ENCODE measurements at places on chromosomes 6 and 20. TPM values are rescaled to one million over a fixed set of nuclear protein-coding genes. Genes with fewer than 3 reads are reported as not detected.

DNA sequence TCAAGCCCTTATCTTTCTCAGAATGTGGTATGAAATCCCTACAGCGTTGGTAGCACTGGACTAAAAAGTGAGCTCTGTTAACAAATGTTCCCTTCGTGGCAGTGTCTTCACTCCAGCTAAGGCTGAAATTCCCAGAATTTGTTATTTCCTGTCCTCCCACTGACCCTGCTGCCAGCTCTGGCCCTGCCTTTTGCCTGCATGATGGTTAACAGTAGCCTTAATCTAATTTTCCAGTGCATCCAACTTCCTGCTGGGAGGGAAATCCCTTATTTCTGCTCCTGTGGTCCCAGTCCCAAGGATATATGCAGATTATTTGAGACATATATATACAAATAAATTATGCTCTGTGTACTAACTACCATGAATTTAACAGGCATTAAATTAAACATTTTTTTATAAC is 157.2 kb upstream of the CARMIL1 start:
- H3K4me1 ChIP-seq: peaks cover 13% of the 10 kb centered on the region
- H3K4me3 ChIP-seq: no peak overlapping the region
- peaks cover 14% of the 10 kb centered on the region for H3K36me3 ChIP-seq
- H3K27ac ChIP-seq: peak overlapping the region; percentile 48

GRCh38 chr6:46626228-46626909 is 26.2 kb downstream of the CYP39A1 start:
- no peak for DNase-seq
- H3K27ac ChIP-seq: no peak overlapping the region
- no peaks in the 10 kb centered on the region for H3K27me3 ChIP-seq
- H3K36me3 ChIP-seq: no peaks in the 10 kb centered on the region
- H3K4me1 ChIP-seq: no peaks in the 10 kb centered on the region

DNA sequence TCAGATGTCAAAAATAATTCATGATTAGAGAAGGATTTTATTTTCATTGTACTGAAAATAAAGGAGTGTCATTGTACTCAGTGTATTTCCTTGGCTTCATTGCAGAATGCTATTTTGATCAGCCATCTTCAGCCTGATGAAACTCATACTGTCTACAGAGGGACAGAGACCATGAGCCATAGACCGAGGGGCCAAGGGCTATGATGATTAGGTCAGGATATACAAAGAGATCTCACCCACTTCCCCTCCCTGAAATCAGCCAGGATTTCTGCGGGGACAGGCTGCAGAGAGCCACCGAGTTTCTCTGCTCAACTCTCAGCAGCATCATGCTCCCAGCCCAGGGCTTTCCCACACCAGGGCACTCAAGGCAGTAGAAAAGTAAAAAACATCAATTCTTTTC is 47.0 kb downstream of the ALDH8A1 start:
- no peak overlapping the region for H3K27ac ChIP-seq
- H3K36me3 ChIP-seq: no peaks in the 10 kb centered on the region
- DNase-seq: no peak
- no peaks in the 10 kb centered on the region for H3K27me3 ChIP-seq
- H3K4me3 ChIP-seq: no peak overlapping the region

GRCh38 chr6:113754291-113754690 is 102.9 kb upstream of the MARCKS start:
- no peak for DNase-seq
- no peaks in the 10 kb centered on the region for H3K27me3 ChIP-seq
- H3K4me1 ChIP-seq: no peaks in the 10 kb centered on the region
- no peak overlapping the region for H3K27ac ChIP-seq
- H3K4me3 ChIP-seq: no peak overlapping the region
- H3K36me3 ChIP-seq: no peaks in the 10 kb centered on the region

DNA sequence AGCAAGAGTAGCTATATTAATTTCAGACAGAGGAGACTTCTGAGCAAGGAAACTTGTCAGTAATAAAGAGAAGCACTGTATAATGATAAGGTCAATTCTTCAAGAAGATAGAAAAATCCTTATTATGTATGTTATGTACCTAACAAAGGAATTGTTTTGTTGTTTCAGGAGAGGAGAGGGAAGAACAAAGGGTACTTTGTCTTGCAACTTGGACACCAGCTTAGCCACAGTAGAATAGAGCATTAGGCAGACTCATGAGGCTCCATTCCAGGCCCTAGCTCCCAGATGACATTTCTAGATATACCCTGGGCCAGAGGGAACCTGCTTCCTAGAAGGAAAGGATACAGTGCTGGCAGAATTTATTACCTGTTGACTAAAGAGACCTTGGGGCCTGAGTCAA is 6.5 kb upstream of the NUS1 start:
- H3K4me3 ChIP-seq: no peak overlapping the region
- H3K36me3 ChIP-seq: no peaks in the 10 kb centered on the region
- no peak overlapping the region for H3K27ac ChIP-seq
- H3K27me3 ChIP-seq: no peaks in the 10 kb centered on the region
- DNase-seq: no peak

DNA sequence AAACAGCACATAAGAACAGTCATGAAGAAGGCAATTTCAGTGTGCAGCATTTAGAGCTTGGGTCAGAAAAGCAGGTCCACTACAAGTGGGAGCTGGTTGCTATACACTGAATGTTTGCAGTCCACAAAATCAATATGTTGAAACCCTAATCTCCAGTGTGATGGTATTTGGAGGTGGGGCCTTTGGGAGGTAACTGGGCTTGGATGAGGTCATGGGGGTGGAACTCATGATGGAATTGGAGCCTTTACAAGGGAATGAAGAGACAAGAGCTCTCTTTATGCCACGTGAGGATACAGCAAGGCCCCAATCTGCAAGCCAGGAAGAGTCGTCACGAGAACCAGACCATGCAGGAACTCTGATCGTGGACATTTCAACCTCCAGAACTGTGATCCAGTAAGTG is 216.7 kb upstream of the SLC35B3 start:
- no peak for DNase-seq
- H3K27me3 ChIP-seq: no peaks in the 10 kb centered on the region
- no peaks in the 10 kb centered on the region for H3K36me3 ChIP-seq
- no peak overlapping the region for H3K27ac ChIP-seq
- H3K4me3 ChIP-seq: no peak overlapping the region
- H3K4me1 ChIP-seq: no peaks in the 10 kb centered on the region

GRCh38 chr6:25750906-25751305 is 3.6 kb upstream of the SLC17A4 start:
- DNase-seq: no peak
- H3K36me3 ChIP-seq: no peaks in the 10 kb centered on the region

DNA sequence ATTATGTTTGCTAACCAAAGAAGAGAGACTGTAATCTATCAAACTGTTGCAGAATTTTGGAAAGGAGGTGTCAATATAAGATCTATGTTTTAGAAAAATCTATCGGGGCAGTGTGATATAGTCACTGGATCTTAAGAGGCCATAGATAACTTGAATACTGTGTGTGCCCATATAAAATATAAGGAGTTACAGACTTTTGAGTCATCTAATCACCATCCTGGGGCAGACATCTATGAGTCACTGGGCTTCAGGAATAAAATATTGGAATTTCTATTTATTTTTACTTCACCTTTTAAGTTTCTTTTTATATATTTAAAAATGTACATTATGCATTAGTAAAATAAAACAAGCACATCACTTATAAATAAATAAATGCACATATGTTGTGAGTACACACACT is 509.3 kb upstream of the MAN1A1 start:
- DNase-seq: no peak
- H3K36me3 ChIP-seq: no peaks in the 10 kb centered on the region
- H3K27ac ChIP-seq: no peak overlapping the region
- no peaks in the 10 kb centered on the region for H3K27me3 ChIP-seq

GRCh38 chr20:49288784-49289696 is 11.2 kb upstream of the ZNFX1 start:
- no peaks in the 10 kb centered on the region for H3K4me1 ChIP-seq
- H3K27me3 ChIP-seq: no peaks in the 10 kb centered on the region
- no peak overlapping the region for H3K4me3 ChIP-seq
- H3K36me3 ChIP-seq: peaks cover 79% of the 10 kb centered on the region
- H3K27ac ChIP-seq: no peak overlapping the region

DNA sequence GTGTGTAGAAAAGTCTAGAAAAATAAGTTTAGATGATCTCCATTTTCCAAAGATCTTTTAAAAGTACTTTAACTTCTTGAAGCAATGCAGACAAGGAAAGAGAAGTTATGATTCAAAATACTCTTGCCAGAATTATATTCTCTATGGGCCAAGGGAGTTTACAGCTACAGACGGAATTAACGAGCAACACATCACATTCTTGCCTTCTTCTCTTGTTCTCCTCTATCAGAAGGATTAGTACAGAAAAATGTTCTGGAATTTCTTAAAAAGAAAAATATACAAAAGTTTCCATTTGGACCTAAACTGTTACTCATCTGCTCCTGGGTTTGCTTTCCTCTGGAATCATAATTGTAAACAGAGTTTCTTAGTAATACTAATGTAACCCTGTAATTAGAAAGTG is 284.7 kb upstream of the HSF2 start:
- peaks cover 6% of the 10 kb centered on the region for H3K4me1 ChIP-seq
- H3K27me3 ChIP-seq: no peaks in the 10 kb centered on the region
- no peaks in the 10 kb centered on the region for H3K36me3 ChIP-seq
- H3K4me3 ChIP-seq: no peak overlapping the region

- H3K27ac ChIP-seq: no peak overlapping the region
- no peaks in the 10 kb centered on the region for H3K27me3 ChIP-seq
- H3K4me3 ChIP-seq: no peak overlapping the region
- DNase-seq: no peak
These were observed 1.3 kb downstream of the VWA7 start for GRCh38 chr6:31775633-31776484.

DNA sequence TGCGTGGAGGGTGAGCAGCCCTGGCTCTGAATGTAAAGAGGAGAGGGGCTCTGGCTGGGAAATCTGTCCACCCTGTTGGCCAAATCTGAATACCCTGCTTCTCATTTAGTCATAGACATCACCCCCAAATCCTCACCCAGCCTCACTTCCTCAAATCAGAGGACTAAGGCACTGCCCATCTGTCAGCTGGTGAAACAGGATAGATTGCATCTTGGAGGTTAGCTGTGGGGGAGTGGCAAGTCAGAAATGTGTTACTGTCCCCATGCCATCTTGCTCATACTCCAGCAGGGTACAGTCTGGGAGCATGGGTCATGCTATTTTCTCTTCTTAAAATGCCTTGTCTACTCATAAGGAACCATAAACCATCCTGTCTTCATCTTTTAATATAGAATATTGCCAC is 9.5 kb upstream of the DTNBP1 start:
- no peaks in the 10 kb centered on the region for H3K36me3 ChIP-seq
- no peaks in the 10 kb centered on the region for H3K4me1 ChIP-seq
- no peak overlapping the region for H3K27ac ChIP-seq

DNA sequence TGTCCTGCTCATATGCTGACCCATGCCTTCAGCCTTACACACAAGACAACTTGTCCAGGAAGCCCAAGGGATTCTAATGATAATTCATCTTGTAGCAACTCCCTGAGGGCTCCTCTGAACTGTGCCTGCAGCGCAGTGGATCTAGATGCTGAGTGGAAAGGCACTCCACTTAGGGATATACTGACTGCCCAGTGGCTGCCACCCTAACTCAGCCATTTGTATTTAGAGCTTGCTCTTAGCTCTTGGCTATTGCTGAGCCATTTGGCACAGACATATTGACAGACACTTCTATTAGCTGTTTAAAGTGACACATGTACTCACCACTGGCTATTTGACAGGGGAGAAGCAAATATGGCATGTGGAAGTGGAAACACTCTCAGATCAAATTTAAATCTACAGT is 278.3 kb upstream of the SGK1 start:
- H3K36me3 ChIP-seq: no peaks in the 10 kb centered on the region
- no peaks in the 10 kb centered on the region for H3K27me3 ChIP-seq
- DNase-seq: no peak
- H3K4me3 ChIP-seq: no peak overlapping the region

DNA sequence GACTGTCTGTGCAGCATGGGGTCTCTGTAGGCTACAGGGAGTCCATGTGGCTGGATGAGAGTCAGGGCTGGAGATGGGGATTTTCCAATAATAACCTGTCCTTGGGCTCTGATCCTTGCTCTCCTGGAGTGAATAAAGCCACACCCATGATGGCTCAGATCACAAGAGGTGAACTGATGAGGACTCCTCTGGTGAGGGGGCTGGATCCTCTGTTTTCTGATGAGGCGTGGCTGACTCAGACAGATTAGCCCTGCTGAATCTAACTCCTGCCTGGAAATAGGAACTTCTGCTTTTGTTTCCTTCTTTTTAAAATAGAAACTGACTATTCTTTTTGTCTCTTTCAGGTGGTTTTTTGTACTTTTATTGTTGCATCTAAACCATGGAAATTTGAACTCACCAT is 27.0 kb downstream of the CST9L start:
- no peaks in the 10 kb centered on the region for H3K36me3 ChIP-seq
- DNase-seq: no peak
- no peaks in the 10 kb centered on the region for H3K4me1 ChIP-seq
- H3K27ac ChIP-seq: no peak overlapping the region

DNA sequence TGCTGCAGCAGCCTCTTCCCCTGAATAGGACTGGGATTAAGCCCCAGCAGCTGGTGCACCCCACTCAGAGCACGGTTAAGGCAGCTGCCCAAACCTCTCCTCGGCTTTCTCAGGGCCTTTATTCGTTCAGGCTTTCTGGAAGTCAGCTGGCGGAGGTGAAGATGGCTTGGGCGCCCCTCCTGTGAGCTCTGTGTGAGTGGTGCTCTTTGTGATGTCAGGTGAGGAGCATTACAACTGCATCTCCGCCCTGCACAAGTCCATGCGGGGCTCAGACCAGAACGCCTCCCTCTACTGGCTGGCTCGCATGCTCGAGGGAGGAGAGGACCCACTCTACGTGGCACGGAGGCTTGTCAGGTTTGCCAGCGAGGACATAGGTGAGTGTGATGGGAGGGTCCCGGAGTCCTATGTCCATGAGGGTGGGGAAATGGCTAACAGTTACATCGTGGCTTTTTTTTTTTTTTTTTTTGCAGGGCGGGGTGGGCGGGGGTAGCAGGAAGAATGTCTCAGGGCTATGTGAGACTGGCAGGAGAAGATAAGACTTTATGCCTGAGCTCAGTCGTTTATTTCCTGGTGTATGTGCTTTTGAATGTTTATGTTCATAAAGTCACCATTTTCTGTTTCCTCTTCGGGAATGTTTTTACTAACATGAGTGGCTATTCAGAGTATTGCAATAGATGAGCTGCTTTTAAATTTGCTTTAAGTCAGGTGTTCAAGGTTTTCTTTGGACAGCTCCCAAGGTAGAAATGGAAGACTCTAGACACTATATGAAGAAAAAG is 18.2 kb downstream of the WRNIP1 start:
- no peak overlapping the region for H3K4me3 ChIP-seq
- DNase-seq: no peak
- H3K36me3 ChIP-seq: peaks cover 57% of the 10 kb centered on the region
- no peaks in the 10 kb centered on the region for H3K27me3 ChIP-seq
- no peak overlapping the region for H3K27ac ChIP-seq
- H3K4me1 ChIP-seq: peaks cover 13% of the 10 kb centered on the region

GRCh38 chr20:22159276-22159675 is 425.1 kb downstream of the FOXA2 start:
- H3K4me3 ChIP-seq: no peak overlapping the region
- H3K4me1 ChIP-seq: no peaks in the 10 kb centered on the region
- no peak overlapping the region for H3K27ac ChIP-seq
- no peaks in the 10 kb centered on the region for H3K36me3 ChIP-seq
- no peak for DNase-seq
- no peaks in the 10 kb centered on the region for H3K27me3 ChIP-seq

- H3K27ac ChIP-seq: no peak overlapping the region
- H3K4me3 ChIP-seq: no peak overlapping the region
- H3K4me1 ChIP-seq: peaks cover 5% of the 10 kb centered on the region
- H3K27me3 ChIP-seq: no peaks in the 10 kb centered on the region
These were observed 309.3 kb upstream of the CDYL start for GRCh38 chr6:4466769-4467480.

The SLC17A2 gene
- total RNA-seq: not detected

The SLC22A1 gene
- total RNA-seq: 2.7 TPM

The ACSS2 gene
- total RNA-seq: 146 TPM

The PI16 gene
- total RNA-seq: 3.4 TPM

The MYLK4 gene
- total RNA-seq: 0.84 TPM

The FAXC gene
- total RNA-seq: 5.4 TPM

The HLA-DPB1 gene
- total RNA-seq: 385 TPM

The DSP gene
- total RNA-seq: 21.4 TPM

The SLX4IP gene
- total RNA-seq: 5.4 TPM

Measured in upper lobe of right lung (tissue), 1 donor.